ENCODE measurements at places on chromosomes 4 and X. TPM values are rescaled to one million over a fixed set of nuclear protein-coding genes. Genes with fewer than 3 reads are reported as not detected.
A peak's percentile ranks its signal among the peaks of the same experiment; 100 is the strongest.

Gene MAOB
- total RNA-seq: 7.2 TPM

Gene SERTM2
- total RNA-seq: not detected

Gene F9
- total RNA-seq: not detected

Gene NFXL1
- total RNA-seq: 9.3 TPM

Gene FGA
- total RNA-seq: 21.5 TPM

DNA sequence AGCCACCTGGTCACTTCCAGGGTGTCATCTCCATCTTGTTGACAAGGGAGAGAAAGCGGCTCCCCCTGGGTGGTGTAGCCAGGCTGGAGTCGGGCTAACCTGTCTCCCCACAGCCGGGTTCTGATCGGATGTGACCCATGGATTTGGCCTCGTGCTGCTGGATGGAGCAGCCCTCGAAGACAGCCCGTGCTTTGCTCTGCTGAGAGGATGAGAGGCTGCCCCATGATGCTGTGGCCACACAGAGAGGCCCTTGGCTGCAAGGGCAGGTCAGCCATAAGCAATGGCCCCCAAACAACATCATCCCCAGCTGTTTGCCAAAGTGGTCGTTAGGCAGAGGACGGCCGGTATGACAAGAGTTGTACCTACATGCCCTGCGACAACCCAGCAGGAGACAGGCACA, 106.6 kb downstream of the HMX1 start:
- no peaks in the 10 kb centered on the region for H3K36me3 ChIP-seq
- no peak overlapping the region for H3K27ac ChIP-seq
- H3K4me1 ChIP-seq: no peaks in the 10 kb centered on the region
- no peaks in the 10 kb centered on the region for H3K27me3 ChIP-seq
- no peak overlapping the region for H3K4me3 ChIP-seq
- peak; percentile 30 for DNase-seq

- H3K4me3 ChIP-seq: no peak overlapping the region
- no peak for DNase-seq
- no peaks in the 10 kb centered on the region for H3K36me3 ChIP-seq
- no peak overlapping the region for H3K27ac ChIP-seq
- no peaks in the 10 kb centered on the region for H3K27me3 ChIP-seq
- H3K4me1 ChIP-seq: no peaks in the 10 kb centered on the region
Measured at GRCh38 chr4:124144238-124144654, 568.3 kb downstream of the ANKRD50 start.

DNA sequence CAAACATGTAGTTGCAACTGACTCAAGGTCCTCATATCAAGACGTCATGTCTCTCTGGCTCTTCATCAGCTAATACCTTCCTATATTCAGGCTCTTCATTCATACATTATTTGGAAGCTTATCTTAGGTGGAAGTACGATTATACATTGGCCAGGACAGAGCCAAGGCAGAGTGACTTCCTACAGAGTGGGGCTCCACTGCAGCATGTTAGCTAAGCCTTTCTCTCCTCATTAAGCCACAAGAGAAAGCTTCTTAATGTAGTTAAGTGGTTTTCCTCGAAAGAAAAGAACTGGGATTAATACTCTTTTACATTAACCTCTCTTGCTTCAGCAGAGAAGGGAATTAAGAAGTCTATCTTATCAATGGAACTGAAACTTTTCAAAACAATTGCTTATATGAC, 15.0 kb downstream of the C4orf33 start:
- no peak overlapping the region for H3K4me3 ChIP-seq
- H3K27ac ChIP-seq: no peak overlapping the region
- peaks cover 7% of the 10 kb centered on the region for H3K4me1 ChIP-seq
- H3K27me3 ChIP-seq: no peaks in the 10 kb centered on the region

- H3K4me3 ChIP-seq: no peak overlapping the region
- peaks cover 19% of the 10 kb centered on the region for H3K4me1 ChIP-seq
- H3K27me3 ChIP-seq: no peaks in the 10 kb centered on the region
- peak overlapping the region; percentile 7 for H3K27ac ChIP-seq
- no peak for DNase-seq
- H3K36me3 ChIP-seq: no peaks in the 10 kb centered on the region
Measured at GRCh38 chr4:158778156-158778711, 9.4 kb downstream of the FNIP2 start.

- H3K27me3 ChIP-seq: no peaks in the 10 kb centered on the region
- peak; percentile 88 for DNase-seq
- peak within 1 kb of the TSS; percentile 80 for H3K4me3 ChIP-seq
- H3K4me1 ChIP-seq: peaks cover 49% of the 10 kb centered on the region
- H3K27ac ChIP-seq: peak within 1 kb of the TSS; percentile 58
- H3K36me3 ChIP-seq: no peaks in the 10 kb centered on the region
Measured at GRCh38 chr4:2792711-2793585, at the start of gene SH3BP2. Gene SH3BP2 (plus strand): TSS chr4:2793085. CDS start chr4:2820618, 27,533 bp downstream.

DNA sequence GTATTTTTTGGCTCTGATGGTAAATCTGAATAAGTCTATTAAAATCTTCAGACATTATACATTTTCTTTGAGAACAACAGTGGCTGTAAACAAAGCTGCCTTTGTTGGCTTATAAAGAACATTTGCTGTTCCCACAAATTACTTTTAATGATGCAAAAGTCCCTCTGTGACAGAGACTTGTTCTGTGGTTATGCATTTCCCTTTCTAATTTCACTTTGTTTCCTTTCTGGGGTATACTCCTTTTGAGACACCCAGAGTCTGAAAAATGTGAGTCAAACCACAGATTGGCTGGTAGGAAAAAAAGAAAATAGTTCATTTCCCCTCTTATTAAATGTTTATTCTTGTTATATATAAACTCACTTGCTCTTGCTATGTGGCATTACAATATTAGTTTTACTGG, 402.4 kb downstream of the PACRGL start:
- H3K4me1 ChIP-seq: no peaks in the 10 kb centered on the region
- H3K4me3 ChIP-seq: no peak overlapping the region
- H3K27ac ChIP-seq: no peak overlapping the region
- no peaks in the 10 kb centered on the region for H3K36me3 ChIP-seq
- no peaks in the 10 kb centered on the region for H3K27me3 ChIP-seq
- DNase-seq: no peak

- H3K4me1 ChIP-seq: no peaks in the 10 kb centered on the region
- H3K27me3 ChIP-seq: no peaks in the 10 kb centered on the region
- no peak overlapping the region for H3K4me3 ChIP-seq
- DNase-seq: no peak
Measured at GRCh38 chrX:9704876-9705465, 60.7 kb downstream of the GPR143 start.

DNA sequence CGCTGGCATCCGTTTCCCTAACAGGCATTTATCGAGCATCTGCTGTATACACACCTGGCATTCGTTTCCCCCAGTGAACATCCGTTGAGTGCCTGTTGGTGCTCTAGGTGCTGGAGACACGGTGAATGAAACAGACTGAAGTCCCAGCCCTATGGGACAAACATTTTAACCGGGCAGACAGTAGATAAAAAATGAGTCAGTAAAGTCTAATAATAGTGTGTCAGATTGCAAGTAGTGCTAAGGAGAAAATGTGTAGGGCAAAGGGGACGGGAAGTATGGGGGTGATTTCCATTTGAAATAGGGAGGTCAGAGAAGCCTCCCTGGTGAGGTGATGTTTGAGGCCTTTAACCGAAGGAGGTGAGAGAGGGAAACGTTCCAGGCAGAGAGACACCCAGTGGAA, 5.3 kb upstream of the EBP start:
- no peak overlapping the region for H3K27ac ChIP-seq
- H3K4me3 ChIP-seq: no peak overlapping the region
- H3K27me3 ChIP-seq: no peaks in the 10 kb centered on the region
- H3K36me3 ChIP-seq: no peaks in the 10 kb centered on the region

DNA sequence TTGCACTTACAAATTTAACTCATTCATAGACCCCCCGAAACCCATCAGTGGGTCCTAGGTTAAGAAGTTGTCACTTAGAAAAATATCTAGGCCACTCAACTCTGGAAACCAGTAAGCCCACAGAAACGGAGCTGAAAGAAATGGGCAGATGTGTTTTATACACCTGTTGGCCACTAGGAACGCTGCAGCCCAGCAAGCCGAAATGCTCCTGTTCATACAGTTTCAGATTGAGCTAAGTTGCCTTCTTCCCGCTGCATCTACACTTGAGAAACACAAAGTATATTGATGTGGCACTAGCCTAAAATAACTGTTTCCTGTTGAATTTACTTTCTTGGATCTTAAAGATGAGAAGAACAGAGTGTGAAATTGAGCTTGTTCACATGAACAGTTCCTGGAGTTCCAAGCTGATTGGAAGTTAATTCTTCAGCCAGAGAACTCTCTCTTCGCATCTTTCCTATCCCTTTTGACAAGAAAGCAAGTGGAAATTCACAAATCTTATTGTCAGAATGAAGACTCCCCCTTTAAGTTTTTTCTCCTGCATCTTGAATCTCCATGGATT, 174.1 kb downstream of the RBMX2 start:
- H3K36me3 ChIP-seq: no peaks in the 10 kb centered on the region
- no peak overlapping the region for H3K27ac ChIP-seq
- no peaks in the 10 kb centered on the region for H3K4me1 ChIP-seq

- no peak for DNase-seq
- H3K36me3 ChIP-seq: no peaks in the 10 kb centered on the region
- H3K4me3 ChIP-seq: no peak overlapping the region
Measured at GRCh38 chr4:150219841-150220240, 141.6 kb downstream of the DCLK2 start.

DNA sequence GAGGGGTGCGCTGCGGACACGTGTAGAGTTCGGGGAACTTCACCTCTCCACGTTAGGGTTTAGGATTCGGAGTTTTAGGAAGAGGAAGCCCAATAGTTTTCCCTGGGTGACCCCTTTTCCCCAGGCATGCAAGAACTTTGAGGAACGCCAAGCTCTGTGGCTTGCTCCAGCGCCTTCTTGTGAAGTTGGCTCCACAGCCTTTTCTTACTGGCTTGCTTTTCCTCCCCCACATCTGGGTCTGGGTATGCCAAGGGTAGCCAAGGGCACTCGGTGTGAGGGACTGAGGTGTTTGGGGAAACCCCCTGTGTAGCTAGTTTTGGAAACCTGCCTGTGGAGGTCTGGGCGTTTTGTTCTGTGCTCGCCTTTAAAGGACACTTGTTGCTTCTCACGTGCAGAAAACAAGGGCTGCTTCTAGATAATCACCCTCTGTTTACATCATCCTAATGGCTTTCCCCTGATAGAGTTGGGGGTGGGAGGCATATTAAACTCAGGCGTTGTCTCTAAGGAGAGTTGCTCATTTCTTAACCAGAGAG, 746 bp downstream of the EDNRA start:
- H3K27me3 ChIP-seq: no peaks in the 10 kb centered on the region
- H3K4me3 ChIP-seq: peak overlapping the region; percentile 45
- no peak for DNase-seq
- no peaks in the 10 kb centered on the region for H3K4me1 ChIP-seq
- H3K27ac ChIP-seq: no peak overlapping the region
- H3K36me3 ChIP-seq: no peaks in the 10 kb centered on the region

- no peak overlapping the region for H3K4me3 ChIP-seq
- no peaks in the 10 kb centered on the region for H3K36me3 ChIP-seq
- H3K27me3 ChIP-seq: no peaks in the 10 kb centered on the region
- no peak for DNase-seq
Measured at GRCh38 chrX:34629572-34629971, 27.5 kb downstream of the TMEM47 start.

GRCh38 chr4:8730159-8730558, 137.6 kb downstream of the CPZ start:
- no peak overlapping the region for H3K4me3 ChIP-seq
- H3K36me3 ChIP-seq: no peaks in the 10 kb centered on the region
- no peaks in the 10 kb centered on the region for H3K27me3 ChIP-seq
- H3K4me1 ChIP-seq: no peaks in the 10 kb centered on the region
- no peak for DNase-seq

GRCh38 chr4:7366954-7367353, 67.8 kb downstream of the PSAPL1 start:
- no peaks in the 10 kb centered on the region for H3K36me3 ChIP-seq
- H3K4me1 ChIP-seq: no peaks in the 10 kb centered on the region
- no peak for DNase-seq
- no peaks in the 10 kb centered on the region for H3K27me3 ChIP-seq
- no peak overlapping the region for H3K27ac ChIP-seq
- H3K4me3 ChIP-seq: no peak overlapping the region

DNA sequence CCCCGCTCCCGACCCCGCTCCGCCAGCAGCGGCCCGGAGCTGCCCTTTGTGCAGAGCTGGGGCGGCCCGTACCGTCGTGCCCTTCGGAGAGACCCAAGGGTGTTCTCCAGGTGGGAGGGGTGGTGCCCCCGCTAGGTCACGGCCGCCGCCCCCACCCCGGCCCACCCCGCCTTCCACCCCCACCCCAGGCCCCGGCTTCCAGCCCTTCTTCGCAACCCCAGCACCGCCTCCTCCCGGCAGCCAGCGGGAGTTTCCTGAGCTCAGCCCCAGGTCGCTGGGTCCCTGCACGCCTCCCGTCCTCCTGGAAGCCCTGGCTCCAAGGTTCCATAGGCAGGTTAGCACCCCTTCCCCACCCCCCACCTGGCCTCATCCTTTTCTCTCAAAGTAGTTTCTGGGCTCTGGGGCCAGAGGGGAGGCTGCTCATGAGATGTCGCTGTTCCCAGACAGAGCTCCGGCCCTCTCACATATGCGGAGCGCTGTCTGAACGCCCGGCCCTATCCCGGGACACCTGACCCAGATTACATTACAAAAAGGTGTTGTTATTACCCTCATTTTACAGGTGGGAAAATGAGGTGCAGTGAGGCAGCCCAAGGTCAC, 25.2 kb upstream of the FGFR3 start:
- H3K27me3 ChIP-seq: no peaks in the 10 kb centered on the region
- peak overlapping the region; percentile 49 for H3K4me3 ChIP-seq
- H3K4me1 ChIP-seq: no peaks in the 10 kb centered on the region

DNA sequence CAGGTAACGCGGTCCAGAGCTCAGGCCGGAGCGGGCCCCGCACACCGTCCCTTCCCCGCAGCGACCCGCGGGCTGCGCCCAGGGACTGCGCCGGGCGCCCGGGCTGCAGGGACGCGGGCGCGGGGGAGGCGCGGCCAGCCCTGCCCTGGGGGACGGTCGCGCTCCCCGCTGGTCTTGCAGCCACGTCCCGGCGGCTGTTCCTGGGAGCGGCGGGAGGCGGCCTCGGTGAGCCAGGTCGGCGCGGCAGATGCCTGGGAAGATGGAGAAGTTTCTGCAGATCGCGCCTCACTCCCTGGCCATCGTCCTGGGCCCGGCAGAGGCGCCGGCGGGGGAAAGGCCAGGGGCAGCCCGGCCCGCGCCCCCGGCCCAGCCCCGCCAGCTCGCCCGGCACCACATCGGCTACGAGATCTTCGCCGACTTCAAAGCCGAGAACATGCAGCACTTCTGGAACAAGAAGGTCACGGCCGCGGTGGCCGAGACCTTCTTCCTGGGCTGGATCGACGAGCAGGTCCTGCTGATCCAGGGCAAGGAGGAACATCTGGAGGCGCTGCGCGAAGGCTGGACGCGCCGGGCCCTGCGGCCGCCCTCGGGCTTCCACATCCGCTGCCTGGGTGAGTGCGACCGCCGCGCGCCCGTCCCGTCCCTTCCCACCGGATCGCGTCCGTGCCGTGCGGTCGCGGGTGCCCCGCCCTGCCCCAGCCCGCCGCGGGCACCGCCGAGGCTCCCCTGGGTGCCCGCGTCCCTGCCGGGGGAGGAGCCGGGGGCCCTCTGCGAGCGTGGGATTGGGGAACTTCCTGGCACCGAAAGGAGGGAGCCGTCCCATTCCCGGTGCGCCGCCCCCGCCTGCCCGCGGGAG, 107.4 kb upstream of the STOX2 start:
- H3K4me1 ChIP-seq: peaks cover 9% of the 10 kb centered on the region
- peaks cover 9% of the 10 kb centered on the region for H3K27me3 ChIP-seq
- peak overlapping the region; percentile 68 for H3K27ac ChIP-seq
- H3K36me3 ChIP-seq: no peaks in the 10 kb centered on the region
- peak overlapping the region; percentile 46 for H3K4me3 ChIP-seq

- no peaks in the 10 kb centered on the region for H3K36me3 ChIP-seq
- H3K27ac ChIP-seq: no peak overlapping the region
- no peaks in the 10 kb centered on the region for H3K27me3 ChIP-seq
- DNase-seq: no peak
- H3K4me3 ChIP-seq: no peak overlapping the region
Measured at GRCh38 chr4:182111586-182111985, 131.6 kb upstream of the TENM3 start.
